ENCODE measurements at places on chromosomes 16 and 17.

DNA sequence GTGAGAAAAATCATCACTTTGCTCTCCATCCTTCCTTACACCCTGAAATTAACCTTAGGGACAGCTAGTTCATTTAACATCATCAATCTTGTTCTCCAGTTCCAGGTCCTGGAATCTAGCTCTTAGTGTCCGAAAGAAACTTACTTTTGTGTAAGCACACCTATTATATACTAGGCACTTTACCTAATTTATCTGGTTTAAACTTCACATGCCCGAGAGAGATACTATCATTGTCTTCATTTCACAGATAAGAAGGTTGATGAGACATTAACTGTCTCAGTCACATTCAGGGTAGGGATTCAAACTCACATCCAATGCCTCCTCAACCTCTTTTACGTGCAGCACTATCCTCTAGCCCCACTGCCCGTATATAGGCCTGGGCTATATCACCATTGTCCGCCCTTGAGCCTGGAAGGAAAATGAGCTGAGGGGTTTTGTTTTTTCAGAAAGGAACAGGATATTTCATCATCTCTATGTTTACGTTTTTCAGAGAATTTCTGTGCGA lies 501 bp upstream of the AP2B1 start:
- DNase-seq, result no peak

- DNase-seq, result peak; percentile 4
These were observed 1.6 kb upstream of the TBX21 start for GRCh38 chr17:47731396-47731795.

- no peak for DNase-seq
These were observed 381.5 kb downstream of the CPPED1 start for GRCh38 chr16:12422233-12422632.

- no peak for DNase-seq
These were observed 1.4 kb downstream of the SRSF2 start for GRCh38 chr17:76735586-76736348.

DNA sequence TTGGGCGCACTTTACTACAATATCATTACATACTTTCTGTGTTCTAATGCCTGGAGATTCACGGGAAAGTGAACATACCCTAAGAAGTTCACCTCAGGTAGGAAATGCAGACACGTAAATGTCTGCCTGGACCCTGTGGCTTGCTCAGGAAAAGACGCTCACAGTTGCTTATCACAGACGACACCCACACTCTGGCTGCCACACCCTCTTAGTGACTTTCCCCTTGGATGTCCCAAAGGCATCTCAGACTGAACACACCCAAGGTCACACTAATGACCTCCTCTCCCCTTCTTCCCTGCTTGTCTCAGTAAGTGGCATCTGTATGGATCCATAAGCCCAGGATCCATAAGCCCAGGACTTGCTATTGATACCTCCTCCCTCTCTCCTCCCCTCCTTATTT lies 32.6 kb downstream of the CDRT15 start:
- no peak for DNase-seq

DNA sequence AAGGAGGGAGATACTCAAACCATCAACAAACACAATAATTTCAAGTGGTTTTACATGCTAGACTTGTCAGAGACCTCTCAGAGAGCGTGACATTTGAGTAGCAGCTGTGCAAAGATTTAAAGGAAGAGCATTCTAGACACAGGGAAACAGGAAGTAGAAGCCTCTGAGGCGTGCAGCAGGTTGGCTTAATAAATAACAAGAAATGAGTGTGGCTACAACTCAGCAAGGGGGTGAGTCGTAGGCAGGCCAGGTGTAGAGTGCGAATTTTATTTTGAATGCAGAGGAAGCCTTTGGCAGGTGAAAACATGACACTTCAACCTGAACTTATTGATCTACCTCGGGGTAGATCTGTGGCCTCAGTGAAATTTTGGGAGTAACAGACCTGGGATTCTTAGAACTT lies 73.2 kb upstream of the MRTFB start:
- peak; percentile 8 for DNase-seq

- DNase-seq, result no peak
These were observed 467.8 kb downstream of the MAF start for GRCh38 chr16:79132701-79133100.

- DNase-seq, result no peak
These were observed at the start of gene CCL1 for GRCh38 chr17:34363183-34363661. Gene CCL1, minus strand, starts transcription at chr17:34363233. Its CDS starts 72 bp downstream, at chr17:34363161.

- no peak for DNase-seq
These were observed 10.3 kb downstream of the NATD1 start for GRCh38 chr17:21242780-21243515.

DNA sequence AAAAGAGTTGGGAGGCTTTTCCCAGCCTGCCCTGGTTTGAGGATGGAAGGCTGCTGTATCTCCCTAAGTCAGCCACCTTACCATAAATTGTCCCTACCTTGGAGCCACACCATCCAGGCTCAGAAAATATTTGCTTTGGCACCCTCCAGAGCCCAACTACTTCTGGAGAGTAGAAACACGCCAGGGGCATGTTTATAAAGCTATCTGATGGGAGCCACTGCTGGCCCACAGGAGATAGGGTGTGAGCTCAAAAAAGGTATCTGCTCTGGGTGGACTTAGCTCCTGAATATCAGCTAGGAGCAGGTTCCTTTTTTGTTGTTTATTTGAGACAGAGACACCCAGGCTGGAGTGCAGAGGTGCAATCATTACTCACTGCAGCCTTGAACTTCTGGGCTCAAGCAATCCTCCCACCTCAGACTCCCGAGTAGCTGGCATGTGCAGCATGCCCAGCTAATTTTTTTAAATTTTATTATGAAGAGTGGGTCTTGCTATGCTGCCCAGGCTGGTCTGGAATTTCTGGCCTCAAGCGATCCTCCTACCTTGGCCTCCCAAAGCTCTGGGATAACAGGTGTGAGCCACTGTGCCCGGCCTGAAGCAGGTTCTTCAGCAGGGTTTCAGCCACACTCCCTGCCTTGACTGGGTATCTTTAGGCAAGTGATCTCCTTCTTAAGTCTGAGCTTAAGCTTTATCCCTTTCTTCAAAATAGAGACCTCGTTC lies 147.1 kb downstream of the SALL1 start:
- DNase-seq, result no peak

- no peak for DNase-seq
These were observed 67.7 kb upstream of the NFAT5 start for GRCh38 chr16:69497876-69498596.

- peak; percentile 85 for DNase-seq
These were observed at the start of gene PIEZO1 for GRCh38 chr16:88785106-88785924. Gene PIEZO1, minus strand, starts transcription at chr16:88785220. Its CDS starts 256 bp downstream, at chr16:88784964.

- no peak for DNase-seq
These were observed 7.6 kb upstream of the C17orf107 start for GRCh38 chr17:4891411-4892410.

All from activated CD4-positive, alpha-beta T cell treated with anti-CD3 and anti-CD28 coated beads for 36 hours (primary cell).